ENCODE measurements at places on chromosomes 6 and 20.
A peak's percentile ranks its signal among the peaks of the same experiment; 100 is the strongest.

DNA sequence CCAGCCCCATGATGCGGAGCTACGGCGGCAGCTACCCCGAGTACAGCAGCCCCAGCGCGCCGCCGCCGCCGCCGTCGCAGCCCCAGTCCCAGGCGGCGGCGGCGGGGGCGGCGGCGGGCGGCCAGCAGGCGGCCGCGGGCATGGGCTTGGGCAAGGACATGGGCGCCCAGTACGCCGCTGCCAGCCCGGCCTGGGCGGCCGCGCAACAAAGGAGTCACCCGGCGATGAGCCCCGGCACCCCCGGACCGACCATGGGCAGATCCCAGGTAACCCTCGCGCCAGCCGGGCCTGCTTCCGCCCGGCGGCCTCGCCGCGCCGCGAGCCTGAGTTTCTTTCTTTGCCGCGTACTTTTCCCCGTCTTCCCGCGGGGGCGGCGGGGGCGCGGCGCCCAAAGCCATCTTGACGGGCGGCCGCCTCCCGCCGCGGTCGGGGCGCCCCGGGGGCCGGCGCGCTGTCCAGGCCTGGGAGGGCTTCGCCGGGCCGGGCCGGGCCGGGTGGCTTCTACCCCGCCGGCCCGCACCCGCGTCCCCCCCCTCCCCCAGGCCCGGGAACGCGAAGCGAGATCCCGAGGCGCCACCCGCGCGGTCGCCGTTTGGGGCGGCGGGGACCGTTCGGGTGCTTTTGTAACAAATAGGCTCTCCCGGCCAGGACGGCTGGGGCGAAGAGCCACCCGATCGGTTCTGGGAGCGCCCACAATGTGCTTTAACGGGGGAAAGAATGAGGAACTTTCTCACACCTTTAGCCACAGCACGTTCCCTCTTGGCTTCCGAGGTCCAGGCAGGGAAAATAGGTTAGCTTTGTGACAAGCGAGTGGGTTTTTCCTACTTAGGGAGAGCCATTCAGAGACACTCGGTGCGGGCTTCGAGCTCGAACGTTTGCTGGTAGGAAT is 2.3 kb downstream of the ARID1B start:
- peak; percentile 68 for DNase-seq

- DNase-seq = no peak
These were observed 57.8 kb upstream of the PNRC1 start for GRCh38 chr6:89022798-89023197.

- DNase-seq = peak; percentile 64
These were observed 1.4 kb downstream of the STAU1 start for GRCh38 chr20:49186535-49187329.

DNA sequence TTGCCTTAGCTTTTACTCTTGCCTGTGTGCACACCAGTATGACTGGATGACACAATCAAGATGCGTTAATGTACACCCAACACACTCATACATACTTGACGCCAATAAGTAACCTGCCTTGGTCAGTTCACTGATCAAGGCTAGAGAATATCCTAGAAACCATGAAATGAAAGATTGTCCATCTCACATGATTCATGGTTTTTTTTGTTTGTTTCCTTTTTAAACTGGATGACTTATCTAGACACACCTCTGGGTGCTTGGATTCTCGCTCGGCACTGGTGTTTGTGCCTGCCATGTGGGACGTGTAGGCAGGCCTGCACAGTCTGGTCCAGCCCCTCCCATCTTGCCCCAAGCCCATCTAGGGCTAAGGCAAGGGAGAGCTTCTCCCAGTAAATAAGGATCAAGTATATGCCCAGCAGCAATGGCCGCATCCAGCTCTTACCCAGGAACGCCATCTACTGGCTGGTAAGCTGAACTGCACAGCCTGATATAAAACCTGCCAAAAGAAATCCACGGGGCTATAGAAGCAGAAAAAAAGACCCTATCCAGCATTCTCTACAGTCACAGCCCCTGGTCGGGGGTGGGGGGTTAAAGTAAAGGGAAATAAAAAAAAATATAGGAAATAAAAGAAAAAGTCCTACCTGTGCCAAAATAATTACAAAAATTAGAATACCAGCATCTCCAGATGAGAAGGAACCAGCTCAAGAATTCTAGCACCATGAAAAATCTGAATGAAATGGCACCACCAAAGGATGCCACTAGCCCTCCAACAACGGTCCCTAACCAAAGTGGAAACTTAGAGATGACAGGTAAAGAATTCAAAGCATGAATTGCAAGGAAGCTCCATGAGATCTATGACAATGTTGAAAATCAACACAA is 73.3 kb downstream of the OTOR start:
- peak; percentile 49 for DNase-seq

DNA sequence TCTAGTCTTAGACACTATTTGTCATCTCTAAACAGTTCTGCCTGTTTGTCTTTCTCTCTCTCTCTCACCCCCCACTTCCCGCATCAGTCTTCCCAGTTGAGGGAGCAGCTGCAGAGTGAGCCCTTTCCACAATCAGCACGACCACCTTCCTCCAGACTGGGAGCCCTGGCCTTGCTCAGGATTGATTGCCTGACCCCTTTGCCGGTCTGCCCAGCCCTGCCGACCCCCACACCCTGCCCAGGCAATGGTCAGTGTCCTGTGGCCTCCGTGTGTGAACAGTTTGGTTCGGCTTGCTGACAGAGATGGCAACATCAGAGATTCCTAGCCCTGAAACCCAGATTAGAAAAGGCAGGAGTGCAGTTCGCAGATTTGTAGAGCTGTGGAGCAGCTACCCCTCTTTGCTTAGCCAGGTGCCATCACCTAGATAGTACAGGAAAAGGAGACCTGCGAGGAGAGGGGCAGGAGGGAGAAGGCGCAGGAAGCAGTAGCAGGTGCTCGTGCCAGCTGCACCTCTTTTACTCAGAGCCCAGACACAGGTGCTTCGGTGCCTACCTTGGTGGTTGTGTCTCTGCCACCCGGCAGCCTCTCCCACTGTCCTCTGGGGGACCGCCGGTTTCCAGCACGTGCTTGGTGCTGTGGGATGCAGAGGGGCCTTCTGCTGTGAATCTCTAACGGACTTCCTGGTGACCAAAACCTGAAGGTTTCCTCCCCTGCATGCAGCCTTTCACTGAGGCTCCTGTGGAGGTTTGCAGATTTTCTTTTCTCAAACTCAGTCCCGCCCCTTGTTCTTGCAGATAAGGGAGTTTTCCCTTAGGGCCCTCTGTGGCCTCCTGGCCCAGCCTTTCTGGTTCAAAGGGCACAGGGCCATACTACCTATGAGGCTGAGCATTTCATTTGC is 92.4 kb downstream of the SCML4 start:
- no peak for DNase-seq

GRCh38 chr6:111753573-111753972 is 119.7 kb downstream of the FYN start:
- no peak for DNase-seq

- no peak for DNase-seq
These were observed 156.5 kb downstream of the ANKRD60 start for GRCh38 chr20:58071991-58072390.

DNA sequence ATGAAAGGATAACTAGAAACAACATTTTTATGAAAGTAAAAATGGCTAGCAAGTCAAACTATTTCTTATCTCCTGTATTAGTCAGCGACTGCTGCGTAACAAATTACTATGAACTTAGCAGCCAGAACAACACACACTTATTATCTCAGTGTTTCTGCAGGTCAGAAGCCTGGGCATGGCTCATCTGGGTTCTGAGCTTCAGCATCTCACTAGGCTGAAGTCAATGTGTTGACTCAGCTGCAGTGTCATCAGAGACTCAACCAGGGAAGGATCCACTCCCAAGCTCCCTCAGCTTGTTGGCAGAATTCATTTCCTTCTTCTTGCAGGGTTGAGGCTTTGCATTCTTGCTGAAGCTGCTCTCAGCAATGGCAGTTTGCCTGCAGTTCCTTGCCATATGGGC is 33.2 kb upstream of the IGF2R start:
- no peak for DNase-seq
